Epithelial cell of proximal tubule (primary cell): ENCODE measurements at places on chromosomes 16 and 17. TPM values are rescaled to one million over a fixed set of nuclear protein-coding genes. Genes with fewer than 3 reads are reported as not detected.

Gene PDE6G
- 14.2 and 23.5 TPM in 2 replicates for total RNA-seq

Gene TRPV2
- 8.5 and 28.4 TPM in 2 replicates for total RNA-seq

Gene TEX19
- 0.07 TPM in 1 of 2 replicates, not detected in the other for total RNA-seq

Gene MRM1
- 9.1 and 13.7 TPM in 2 replicates for total RNA-seq

DNA sequence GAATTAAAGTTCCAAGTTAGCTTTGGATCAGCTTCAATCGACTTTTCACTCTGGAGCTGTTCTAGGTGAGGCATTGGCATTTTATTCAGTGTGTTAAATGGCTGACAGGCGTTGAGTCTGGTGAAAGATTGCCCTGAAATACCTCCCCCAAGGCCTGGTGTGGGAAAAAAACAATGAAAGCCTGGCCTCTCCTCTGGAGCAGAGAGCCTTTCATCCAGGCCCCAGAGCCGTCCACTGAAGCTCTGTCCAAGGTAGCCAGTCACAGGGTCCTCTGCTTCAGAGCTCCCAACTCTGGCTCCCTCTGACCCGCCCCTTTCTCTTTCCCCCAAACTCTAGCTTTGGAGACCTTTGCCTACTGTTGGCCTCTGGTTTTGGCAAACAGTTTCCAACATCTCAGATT, 123.6 kb upstream of the CRHR1 start:
- DNase-seq = no peak

DNA sequence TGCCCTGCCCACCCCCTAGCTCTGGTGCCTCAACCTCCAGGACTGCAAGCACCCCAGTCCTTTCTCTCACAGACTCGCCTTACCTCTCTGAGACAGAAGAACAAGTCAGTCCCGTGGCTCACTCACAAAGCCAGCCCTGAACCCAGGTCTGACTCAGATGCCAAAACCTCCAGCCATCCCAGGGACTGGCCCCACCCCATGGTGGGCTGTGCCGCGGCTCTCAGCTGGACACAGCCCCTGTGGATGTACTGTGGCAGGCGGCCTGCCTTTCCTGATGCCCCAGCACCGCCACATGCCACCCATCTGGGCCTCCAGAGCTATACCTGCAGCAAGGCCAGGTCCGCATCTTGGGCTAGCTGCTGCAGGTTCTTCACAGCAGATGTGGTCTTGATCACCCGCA, 19.8 kb downstream of the MPG start:
- DNase-seq = no peak

DNA sequence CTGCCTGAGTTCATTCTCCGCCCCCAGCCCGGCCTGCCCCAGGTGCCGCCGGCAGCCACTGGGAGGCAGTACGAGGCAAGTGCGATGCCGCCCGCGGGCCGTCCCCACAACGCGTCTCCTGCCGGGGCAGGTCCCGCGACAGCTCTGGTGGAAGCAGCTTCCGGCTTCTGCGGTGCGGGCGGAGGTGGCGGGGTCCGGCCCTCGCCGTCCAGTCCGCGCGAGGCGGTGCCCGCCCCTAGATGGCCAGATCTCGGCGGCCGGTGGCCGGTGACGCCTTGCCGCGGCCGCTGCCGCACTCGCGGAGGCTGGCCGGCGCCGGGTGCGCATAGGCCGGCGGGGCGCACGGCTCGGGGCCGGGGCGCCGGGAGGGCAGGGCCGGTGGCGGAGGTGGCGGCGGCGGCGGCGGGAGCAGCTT, 1.8 kb downstream of the GJD3 start:
- no peak for DNase-seq

- DNase-seq = no peak
These were observed 16.7 kb downstream of the ASGR2 start for GRCh38 chr17:7097940-7098339.

DNA sequence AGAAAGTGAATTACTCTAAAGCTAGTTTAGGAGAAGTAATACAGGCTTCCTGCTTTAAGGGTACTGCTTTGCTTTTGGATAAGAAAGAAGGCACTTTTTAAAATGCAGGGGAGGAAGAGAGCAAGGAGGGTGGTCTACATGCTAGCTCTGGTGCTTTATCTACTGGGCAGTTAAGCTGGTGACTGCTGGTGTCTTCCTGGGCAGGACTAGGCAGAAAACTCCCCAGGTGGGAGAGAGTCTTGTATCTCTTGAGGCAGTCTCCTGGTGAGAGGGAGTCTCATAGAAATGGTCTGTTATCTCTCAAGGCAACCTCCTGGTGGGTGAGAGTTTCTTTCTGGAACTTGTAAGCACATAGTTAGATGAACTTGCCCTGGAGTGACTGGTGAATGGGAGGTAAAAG, 953.9 kb upstream of the GOT2 start:
- no peak for DNase-seq

- no peak for DNase-seq
These were observed 126.6 kb downstream of the RPTOR start for GRCh38 chr17:80671039-80671824.

DNA sequence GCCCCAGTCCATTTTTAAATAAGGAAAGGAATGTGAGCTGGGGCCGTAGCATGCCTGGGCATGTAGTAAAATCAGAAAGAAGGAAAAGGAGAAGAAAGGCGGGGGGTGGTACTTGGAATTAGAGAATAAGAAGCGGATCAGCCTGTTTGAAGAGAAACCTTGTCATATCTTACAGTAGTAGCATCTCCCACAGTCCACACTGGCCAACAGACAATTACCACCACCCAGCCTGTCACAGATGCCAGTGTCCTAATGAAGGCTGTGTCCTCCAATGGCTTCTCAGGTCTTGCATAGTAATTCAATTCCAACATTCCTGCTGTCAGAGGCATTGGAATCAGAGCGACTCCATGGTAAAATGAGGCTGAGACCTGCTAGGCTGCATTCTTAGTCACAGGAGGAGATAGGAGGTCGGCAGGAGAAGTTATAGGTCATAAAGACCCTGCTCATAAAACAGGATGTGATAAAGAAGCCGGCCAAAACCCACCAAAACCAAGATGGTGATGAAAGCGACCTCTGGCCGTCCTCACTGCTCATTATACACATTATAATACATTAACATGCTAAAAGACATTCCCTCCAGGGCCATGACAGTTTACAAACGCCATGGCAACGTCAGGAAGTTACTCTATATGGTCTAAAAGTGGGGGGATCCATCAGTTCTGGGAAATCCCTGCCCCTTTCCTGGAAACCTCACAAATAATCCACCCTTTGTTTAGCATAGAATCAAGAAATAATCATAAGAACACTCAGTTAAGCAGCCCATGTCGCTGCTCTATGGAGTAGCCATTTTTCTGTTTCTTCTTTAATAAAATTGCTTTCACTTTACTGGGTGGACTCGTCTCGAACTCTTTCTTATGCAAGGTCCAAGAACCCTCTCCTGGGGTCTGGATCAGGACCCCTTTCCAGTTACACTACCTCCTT, 9.6 kb upstream of the AKAP10 start:
- DNase-seq = no peak

DNA sequence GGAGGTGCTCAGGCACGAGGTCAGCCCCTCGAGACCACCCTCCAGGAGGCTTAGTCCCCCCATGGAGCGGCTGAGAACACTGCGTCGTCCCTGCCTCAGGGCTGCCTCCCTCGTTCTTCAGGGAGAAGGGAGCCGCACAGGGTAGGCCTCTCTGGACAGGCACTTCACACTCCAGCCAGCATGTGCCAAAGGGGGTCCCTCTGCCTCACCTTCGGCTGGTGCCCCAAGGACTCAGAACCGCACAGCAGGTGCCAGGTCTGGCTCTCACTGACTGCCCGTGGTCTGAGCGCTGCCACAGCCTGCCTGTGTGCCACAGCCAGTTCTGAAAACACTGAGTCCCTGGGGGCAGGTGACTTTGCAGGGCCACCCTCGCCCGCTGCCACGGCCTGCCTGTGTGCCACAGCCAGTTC, 7.1 kb downstream of the P2RX5 start:
- no peak for DNase-seq

GRCh38 chr17:42310787-42311215, 22.5 kb downstream of the STAT5A start:
- no peak for DNase-seq

DNA sequence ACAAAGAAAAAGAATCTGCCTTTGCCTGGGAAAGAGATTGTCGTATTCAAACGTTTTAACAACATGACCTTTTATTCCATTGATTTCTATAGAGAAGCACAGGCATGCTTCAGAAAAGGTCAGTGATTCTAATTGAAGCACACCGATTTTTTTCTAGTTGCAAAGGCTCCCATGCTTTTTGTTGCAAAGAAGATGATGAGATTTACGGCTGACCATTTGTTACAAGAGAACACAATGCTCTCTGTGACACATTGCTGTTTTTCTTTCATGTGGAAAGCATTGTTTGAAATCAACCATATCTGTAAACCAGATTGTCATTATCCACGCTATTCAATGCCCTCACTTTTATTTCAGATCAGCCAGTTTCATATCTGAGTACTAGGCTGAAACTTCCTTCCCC, 99.8 kb downstream of the NLK start:
- no peak for DNase-seq

DNA sequence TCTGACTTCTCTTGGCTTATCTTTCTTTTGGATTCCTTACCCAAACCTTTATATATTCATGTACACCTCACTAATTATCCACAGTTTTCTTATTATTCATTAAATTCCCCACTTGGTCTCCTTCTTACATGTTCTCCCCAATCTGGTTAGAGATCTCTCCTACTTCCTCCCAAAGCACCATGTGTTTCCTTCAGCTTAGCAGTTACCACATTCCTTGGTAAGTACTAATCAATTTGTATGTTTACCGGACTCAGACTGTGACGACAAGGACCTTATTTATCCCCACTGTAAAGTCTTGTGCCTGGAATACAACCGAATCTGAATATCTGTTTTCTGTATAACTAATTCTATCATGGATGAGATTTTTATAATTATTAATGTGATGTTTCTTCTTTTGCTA, 389.5 kb downstream of the KCNJ2 start:
- no peak for DNase-seq
